ENCODE measurements at places on chromosomes 12 and 14.
A peak's percentile ranks its signal among the peaks of the same experiment; 100 is the strongest.

- DNase-seq = no peak
Observed at GRCh38 chr12:76878099-76878898, 520 bp downstream of the CSRP2 start.

DNA sequence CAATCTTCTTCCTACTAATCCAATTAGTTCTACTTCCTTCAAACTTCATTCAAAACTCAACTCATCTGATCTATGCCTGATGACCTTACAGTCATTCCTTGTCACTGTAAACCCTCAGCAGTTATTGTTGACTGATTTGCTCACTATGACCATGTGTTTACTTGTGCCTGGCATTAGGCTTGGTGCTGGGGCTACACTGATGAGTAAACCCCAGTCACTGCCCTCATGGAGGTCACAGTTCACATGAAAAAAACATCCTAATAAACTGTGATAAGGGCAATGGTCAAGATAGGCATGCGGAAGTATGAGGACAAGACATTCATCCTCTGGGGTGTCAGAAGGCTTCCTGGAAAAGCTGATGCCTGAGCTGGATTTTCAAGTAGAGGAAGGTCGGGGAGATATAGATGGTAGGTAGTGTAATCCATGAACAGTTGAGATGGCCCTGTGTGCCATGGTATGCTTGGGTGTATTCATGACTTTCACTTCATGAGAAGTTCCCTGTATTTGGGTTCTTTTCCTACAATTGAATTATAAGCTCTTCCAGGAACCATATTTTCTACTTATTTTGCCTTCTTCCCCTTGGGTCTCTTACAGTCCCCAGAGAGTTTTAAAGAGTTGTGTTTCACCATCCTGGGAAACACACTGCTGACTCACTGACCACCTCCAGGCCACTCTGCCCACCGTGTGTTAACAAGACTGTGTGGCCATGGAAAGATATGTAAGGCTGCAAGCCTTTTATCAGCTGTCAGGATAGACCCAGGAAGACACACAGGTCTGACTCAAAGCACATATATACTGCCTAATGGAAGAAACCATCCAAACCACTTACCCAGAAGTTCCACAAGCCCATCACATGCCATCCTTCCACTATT lies 38.7 kb upstream of the DUSP6 start:
- DNase-seq = no peak

- no peak for DNase-seq
Observed at GRCh38 chr14:91980157-91980556, 32.7 kb upstream of the FBLN5 start.

DNA sequence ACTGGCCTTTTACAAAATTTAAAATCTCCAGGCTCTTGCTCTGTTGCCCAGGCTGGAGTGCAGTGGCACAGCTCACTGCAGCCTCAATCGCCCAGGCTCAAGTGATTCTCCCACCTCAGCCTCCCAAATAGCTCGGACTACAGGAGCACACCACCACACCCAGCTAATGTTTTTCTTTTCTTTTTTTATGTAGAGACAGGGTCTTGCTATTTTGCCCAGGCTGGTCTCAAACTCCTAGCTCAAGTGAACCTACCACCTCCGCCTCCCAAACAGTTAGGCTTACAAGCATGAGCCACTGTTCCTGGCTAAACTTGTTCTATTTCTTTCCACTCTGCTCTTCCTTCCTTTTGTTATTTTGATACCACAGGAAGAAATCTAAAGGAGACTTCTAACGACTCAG lies 15.2 kb downstream of the SYNJ2BP start:
- no peak for DNase-seq

DNA sequence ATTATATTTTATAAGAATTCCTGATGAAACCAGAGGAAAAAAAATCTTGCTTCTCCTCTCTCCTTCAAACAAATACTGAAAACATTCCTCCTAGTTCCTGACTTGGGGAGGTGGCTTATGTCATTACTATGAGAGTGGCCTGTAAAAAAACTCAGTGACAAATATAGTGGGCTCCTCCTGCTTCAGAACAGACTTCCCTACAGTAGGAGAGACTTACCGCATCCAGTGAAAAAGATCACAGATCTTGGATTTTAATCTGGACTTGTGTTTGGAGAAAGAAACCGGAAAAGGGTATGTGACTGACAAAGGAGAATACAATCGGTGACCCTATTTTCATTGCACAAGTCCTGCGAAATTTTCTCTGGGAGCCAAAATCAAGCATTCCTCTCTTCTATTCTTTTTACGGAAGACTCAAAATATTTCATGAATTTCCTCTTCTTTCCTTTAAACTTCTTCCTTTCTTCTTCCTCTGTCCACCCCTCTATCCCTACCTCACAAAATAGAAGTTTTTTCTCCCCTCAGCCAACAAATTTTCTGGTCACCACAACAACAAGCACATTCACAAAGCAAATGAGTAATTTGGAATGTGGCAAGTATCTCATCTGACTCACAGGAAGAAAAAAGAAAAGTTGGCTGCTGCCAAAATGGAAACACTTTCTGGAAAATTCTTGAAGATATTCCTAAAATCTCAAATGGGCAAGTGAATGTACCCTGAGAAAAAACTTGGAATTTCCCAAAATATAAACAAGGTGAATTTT lies 185.1 kb upstream of the CDKN3 start:
- no peak for DNase-seq

- DNase-seq = no peak
Observed at GRCh38 chr12:9345171-9345570, 137.0 kb upstream of the PZP start.

DNA sequence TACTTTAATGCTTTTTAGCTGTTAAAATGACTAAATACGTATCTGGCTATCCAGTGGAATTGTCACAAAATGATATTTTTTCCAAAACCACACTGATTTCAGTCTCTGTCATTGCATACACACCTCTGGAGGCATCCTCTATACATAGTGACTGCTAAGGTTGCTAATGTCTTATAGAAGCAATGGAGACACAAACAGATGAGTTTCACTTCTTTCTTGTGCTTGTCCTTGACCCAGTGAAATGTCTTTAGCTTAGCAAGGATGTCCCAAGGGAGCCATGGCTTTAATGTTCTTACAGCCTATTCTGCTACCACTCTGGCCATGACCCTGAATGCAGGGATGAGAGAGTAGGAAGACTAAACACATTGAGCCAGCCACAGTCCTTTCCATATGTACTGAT lies 90.3 kb downstream of the TPH2 start:
- no peak for DNase-seq

DNA sequence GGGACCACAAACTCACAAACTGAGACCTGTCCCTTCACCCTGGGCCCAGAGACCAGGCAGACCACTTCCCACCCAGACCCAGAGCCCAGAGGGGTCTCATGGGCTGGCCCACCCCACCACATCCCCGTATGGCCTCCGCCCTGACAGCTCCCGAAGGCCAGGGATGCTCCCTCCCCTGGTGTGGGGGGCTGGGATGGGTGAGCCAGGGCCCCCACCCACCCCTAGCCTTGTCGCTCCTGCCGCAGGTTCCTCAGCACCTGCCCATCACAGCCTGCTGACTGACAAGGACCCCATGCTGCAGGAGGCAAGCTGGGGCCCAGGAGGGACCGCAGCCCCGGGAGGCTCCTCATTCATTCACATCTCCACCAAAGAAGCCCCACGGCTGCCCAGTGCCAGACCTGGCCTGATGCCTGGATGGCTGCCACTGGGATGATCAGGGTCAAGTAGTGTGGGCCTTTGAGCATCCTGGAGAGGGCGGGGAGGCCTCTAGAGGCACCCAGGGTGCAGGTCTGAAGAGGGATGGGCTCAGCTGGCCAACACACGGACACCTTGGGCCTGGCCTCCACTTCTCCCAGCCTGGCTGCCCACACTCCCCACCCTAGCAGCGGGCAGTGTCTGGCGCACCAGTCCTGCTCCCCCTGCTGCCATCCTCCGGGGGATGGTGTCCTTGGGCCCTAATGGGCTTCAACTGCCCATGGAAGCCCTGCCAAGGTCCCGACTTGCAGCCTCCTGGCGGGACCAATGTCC lies 24.7 kb upstream of the GPR132 start:
- no peak for DNase-seq

DNA sequence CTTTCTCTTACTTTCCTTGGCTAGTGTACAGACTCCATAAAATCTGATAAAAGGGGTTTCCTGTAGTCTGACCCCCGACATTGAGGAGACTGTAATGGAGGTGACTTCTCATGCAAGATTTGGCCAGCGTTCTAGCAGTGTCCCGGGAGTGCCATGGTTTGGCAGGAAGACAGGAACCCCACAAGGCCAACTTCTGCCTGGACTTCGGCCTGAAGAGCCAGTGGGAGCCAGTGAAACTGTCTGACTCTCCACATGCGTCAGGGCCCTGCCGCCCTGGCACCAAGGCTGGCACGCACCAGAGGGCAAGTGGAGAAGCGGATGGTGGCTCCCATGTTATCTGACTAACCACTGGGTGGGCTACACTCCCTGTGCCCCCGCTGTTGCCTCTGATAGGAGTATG lies 70.5 kb downstream of the TMEM260 start:
- DNase-seq = no peak

DNA sequence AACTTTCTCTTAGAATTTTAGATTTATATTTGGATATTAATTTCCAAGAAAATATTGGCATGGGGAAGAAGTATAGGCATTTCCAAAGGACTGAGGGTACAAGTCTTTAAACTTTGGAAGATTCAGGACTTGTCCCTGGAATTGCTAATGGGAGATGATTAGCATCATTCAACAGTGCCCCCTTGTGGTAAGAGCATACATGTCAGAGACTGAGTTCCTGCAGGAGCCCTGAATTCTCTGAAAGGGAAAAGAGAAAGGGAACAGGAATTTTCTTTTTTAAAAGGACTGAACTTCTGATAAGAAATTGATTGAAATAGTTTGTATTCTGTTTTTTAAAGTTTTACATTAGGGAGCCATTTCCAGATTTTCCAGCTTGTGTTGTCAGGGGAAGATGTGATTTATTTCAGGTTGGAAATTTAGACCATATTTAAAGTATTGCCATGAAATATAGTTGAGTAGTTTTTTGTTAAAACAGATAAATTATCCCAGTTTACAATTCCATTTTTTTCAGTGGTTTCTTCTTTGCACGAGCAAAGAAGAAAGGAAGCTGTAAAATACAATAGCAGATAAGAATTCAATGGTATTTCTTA lies 44.0 kb upstream of the REP15 start:
- DNase-seq = peak; percentile 24

DNA sequence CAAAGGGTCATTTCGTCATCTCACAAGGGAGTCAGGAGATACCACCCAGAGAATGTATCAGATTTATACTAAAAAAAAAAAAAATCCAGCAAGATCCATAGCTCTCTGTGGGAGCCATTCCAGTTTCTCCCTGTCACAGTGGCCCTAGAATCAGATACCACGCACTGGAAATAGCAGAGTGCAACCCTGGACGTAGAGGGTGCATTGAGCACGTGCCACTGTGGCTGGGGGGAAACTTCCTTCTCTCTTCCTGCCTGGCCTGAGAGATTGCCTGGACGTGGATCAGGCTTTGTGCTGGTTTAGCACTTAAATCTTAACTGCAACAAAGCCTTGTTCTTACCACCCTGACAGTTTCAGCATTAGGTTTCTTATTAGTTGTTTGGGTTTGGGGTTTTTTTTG lies 124.3 kb downstream of the FBXL14 start:
- no peak for DNase-seq

- no peak for DNase-seq
Observed at GRCh38 chr14:48598458-48598857, 923.1 kb upstream of the MDGA2 start.

DNA sequence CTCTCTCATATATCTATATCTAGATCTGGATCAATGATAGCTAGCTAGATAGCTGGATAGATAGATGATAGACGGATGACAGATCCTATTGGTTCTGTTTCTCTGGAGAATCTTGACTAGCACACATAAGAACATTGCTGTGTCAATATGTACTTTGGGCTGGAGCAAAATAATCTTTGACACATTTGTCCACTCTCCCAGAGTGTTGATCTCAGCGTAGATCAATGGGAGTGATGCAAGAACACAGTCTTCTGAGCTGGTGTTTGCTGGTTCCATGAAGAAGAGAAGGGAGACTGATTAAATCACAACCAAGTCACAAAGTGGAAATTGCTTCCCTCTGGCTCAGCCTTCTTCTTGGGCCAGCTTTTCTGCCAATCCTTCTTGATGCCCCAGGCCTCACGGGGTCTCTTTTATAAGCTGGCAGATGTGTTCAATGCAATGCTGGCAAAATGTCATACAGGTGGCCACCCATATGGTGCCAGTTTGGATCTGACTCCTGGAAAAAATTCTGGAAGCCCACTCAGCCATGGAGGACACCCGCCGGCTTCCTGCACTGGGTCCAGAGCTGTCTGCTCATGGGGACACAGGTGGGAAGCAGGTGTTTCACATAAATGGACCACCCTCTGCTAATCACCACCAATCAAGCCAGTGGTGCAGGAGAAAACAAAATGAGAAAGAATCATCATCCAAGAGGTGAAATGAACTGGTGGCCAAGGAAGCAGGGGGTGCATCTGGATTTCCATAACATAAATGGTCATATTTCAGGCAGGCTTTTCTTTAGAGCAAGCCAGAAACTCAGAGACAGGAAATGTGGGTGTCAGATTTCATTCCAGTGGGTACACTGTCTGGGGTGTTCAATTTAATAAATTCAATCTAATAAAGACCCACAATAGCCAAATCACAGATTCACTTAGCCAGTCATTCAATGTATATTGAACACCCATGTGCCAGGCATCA lies 310.3 kb downstream of the DPF3 start:
- DNase-seq = no peak

DNA sequence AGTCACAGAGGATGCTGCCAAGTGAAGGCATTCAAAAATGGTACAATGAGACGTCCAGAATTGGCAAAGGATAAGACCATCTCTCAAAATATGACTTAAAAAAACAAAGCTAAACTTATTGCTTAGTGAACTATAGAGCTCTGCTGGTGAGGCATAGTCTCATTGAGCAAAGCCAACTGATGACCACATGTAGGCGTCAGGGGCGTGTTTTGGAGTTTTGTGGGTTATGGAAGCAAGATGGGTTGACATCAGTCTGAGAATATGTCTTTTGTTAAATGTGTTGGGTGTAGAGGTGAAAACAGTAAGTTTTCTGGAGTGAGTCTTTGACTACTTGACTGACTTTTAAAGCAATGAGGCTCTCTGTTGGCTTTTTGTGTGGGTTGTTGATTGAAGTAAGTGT lies 47.2 kb downstream of the ATL1 start:
- no peak for DNase-seq

GRCh38 chr12:57842342-57843294 lies 3.9 kb downstream of the CTDSP2 start:
- no peak for DNase-seq

DNA sequence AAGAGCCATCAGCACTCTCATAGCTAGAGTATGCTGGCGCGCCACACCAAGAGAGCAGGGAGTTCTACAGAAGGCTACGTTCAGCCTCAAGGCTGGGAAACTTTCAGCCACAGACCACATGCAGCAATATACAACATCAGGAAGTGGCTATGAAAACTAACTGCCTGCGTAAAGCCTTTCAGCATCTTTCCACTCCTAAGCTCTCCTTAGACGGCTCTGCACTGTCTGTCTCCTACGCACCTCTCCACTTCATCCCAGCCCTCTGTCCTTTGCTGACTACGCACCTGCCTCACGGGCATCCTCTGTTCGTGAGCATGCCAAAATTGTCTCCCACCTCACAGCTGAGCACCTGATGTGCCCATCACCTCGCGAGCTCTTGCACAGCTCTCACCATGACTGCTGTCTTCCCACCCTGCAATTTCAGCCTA lies 9.7 kb downstream of the MPHOSPH9 start:
- no peak for DNase-seq

Data from NCI-H1417 treated with DMSO at 0.1 percent for 48 hours (cell line).